ENCODE measurements at places on chromosomes 6 and 20. TPM values are rescaled to one million over a fixed set of nuclear protein-coding genes. Genes with fewer than 3 reads are reported as not detected.

SLC2A10 gene
- polyA plus RNA-seq: not detected

GPR6 gene
- polyA plus RNA-seq: not detected

TAAR5 gene
- not detected for polyA plus RNA-seq

POM121L2 gene
- polyA plus RNA-seq: not detected

DNA sequence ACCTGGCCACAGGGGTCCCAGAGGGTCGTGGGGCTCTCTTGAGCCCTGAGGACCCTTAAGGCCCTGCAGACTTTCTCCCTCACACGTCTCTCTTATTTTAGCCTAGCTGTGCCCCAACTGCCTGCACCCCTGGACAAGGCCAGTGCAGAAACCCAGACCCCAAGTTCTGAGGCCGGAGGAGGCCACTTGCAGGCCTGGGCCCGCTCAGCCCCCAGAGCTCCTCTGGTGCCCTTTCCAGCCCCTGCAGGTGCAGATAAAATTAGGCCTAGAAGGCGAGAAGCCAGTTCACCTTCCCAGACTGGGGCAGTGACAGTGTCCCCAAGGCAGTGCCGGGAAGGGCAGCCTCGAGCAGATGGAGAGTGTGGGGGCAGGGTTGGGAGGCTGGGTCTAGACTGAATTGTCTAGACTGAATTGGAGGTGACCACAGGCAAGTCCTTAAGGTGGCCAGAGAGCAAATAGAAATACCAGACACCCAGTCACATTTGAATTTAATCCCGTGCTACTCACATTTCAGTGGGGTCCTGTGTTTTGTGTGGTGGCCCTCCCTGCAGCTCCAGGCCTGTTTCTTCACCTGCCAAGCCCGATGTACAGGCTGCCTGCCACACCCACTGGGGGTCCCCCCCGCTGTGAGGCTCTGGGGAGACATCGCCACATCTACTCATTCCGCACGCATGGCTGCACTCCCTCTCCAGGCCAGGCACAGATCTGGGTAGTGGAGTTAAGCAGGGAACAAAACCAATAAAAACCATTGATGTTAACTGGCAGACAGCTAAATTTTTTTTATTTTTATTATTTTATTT is 8.6 kb upstream of the IP6K3 start:
- no peak for DNase-seq

- DNase-seq: no peak
Observed at GRCh38 chr6:95159557-95159956, 417.8 kb upstream of the MANEA start.

All from naive thymus-derived CD4-positive, alpha-beta T cell (primary cell).